ENCODE measurements at places on chromosomes 6 and 20. TPM values are rescaled to one million over a fixed set of nuclear protein-coding genes. Genes with fewer than 3 reads are reported as not detected.

The ACSS1 gene
- total RNA-seq, result 40.7 TPM

DNA sequence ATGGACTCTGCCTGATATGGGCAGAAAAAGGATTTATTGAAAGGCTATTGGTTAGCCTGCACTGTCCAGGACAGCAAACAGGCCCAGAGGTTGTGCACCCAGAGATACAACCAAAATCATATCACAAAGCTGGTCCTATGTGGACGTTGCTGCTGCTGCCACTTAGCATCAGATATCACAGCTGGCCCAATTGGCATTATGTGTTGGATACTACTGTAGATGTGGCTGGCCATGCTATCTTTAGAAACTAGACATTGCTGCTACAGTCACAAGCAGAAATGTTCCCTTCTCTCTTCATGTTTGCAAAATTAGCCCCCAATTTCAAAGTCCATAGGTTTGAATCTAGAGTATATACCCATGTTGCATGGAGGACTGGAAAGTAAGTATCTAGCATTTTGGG lies 42.2 kb upstream of the CEP85L start:
- DNase-seq, result no peak

DNA sequence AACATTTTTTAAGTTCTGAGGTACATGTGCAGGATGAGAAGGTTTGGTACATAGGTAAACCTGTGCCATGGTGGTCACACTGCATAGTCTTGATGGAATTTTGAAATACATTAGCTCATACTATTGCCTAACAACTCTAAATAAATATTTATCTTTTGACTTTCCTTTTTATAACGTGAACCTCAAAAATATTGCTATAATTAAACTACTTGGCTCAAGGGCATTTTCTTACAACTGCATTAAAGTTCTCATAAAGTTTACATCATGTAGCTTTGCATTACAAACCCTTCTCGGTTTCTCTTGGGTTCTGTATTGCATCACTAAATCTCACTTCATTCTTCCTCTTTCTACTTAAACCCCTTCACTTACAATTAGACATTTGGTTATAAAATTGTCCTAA lies 636.0 kb upstream of the PTCHD4 start:
- no peak for DNase-seq

GRCh38 chr20:62741191-62741691 lies 32.6 kb downstream of the NTSR1 start:
- DNase-seq, result peak; percentile 42
